ENCODE measurements at places on chromosomes 11 and 22.

- DNase-seq: no peak
Observed at GRCh38 chr11:76307396-76307795, 73.5 kb downstream of the THAP12 start.

DNA sequence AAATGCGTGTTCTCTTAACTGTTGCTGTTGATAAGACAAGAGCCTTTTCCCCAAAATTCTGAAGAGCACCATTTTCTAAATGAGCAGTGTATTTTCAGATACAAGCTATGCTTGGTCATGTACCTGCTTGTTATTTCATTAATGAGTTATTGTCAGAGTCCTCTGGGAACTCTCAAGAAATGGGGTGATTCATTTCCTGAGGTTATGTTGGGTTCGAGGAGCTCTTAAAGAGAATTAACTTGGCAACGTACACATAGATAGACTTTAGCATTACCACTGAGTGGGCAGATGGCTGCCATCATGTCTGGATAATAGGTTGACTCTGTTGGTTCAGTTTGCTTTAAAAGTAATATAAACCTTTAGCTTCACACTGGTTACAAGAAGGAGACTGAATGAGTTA, 87.9 kb upstream of the SORL1-AS1 start:
- no peak for DNase-seq

GRCh38 chr11:69903211-69903610, 84.0 kb upstream of the FGF3 start:
- DNase-seq: no peak

DNA sequence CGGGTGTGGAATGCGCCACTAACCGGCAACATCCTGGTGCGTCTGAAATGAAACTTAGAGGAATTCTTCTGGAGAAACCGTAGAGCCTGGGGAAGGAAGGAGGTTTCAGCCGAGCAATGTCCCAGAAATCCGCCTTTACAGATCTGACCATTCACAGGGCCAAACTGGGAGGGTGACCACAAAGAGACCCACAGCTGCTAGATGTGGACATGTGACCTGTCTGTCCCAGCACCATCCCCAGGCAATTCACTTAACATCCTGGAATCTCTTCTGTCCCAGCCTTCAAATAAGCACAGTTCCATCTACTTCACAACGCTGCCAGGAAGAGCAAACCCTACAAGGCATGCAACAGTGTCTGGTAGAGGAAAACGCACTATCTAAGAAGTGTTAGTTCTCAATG, 9.8 kb downstream of the MCAT start:
- DNase-seq: no peak

DNA sequence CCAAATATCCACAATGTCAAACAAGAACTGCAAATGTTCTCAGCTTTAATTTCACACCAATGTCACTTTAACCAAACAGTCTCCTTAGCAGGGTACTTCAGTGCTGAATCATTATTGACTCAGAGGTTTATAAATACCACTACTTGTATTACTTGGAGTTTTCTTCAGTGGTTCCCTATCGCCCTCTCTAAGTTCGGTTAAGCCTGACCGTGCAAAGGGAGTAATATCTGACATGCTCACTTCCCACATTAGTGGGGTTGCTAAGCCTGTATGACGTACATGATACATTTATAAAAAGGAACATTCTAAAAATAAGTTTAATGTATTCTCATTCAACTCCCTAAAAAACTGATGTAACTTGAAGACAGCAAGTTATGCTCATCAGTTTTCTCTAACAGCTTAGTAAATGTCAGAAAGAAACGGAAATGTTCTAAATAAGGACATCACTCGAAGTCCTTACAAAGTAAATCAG, 93.1 kb upstream of the ZC3H12C start:
- no peak for DNase-seq

DNA sequence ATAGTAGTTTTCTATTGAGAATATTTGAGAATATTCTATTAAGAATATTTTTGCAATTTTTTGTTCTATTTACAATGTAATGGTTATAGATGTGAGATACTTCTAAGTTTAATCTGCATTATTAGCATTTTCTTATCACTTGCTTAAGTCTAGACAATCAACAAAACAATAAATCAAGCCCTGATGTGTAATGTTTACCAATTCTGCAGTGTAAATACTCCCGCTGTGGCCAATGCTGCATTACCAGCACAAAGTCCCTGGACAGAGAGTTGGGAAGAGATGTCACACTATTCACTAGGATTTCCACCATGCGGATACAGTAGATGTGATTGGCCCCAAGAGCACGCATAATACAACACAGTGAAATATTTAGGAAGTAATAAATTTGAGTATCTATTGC, 47.6 kb upstream of the GCAT start:
- no peak for DNase-seq

- no peak for DNase-seq
Observed at GRCh38 chr11:81987829-81988472, 745.7 kb downstream of the FAM181B start.

- no peak for DNase-seq
Observed at GRCh38 chr11:26753723-26754504, 32.1 kb upstream of the SLC5A12 start.

DNA sequence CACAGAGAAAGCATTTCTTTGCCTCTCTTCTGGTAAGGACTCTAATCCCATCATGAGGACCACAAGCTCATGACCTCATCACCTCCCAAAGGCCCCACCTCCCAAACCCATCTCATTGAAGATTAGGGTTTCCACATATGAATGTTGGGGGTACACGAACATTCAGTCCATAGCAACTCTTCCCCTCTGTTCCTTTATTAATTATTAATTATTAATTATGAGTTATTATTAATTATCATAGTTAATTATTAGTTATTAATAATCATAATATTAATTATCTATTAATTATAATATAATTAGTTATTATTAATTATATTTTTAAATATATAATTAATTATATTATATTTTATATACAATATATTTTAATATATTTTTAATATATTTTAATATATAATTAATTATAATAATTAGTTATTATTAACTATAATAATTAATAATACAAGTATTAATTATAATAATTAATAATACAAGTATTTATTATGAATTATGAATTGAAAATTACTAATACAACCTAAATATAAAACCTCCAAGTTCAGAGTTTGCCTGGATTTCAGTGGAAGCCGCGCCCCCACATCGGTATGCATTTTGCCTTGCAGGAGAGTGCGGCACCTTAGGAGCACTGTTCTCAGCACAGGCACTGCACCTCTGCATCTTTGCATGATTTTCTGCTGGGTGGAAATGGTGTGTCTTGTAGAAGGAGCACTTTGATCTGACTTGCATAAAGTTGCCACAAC, 128.0 kb upstream of the FGF3 start:
- DNase-seq: no peak

GRCh38 chr11:134686460-134687061, 274.5 kb upstream of the B3GAT1 start:
- no peak for DNase-seq

GRCh38 chr22:38886333-38886732, 14.3 kb upstream of the CBX6 start:
- DNase-seq: no peak

DNA sequence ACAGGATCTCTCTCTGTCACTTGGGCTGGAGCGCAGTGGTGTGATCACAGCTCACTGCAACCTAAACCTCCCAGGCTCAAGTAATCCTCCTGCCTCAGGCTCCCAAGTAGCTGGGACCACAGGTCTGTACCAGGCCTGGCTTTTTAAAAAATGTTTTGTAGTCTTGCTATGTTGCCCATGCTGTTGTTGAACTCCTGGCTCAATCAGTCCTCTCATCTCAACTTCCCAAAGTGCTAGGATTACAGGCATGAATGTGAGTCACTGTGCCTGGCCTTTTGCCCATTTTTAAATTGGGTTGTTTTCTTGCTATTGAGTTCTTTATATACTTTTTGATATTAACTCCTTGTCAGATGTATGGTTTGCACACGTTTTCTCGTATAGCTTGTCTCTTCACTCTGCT, 33.0 kb upstream of the PITPNB start:
- no peak for DNase-seq

- DNase-seq: no peak
Observed at GRCh38 chr11:117607449-117607848, 189.6 kb downstream of the DSCAML1 start.

DNA sequence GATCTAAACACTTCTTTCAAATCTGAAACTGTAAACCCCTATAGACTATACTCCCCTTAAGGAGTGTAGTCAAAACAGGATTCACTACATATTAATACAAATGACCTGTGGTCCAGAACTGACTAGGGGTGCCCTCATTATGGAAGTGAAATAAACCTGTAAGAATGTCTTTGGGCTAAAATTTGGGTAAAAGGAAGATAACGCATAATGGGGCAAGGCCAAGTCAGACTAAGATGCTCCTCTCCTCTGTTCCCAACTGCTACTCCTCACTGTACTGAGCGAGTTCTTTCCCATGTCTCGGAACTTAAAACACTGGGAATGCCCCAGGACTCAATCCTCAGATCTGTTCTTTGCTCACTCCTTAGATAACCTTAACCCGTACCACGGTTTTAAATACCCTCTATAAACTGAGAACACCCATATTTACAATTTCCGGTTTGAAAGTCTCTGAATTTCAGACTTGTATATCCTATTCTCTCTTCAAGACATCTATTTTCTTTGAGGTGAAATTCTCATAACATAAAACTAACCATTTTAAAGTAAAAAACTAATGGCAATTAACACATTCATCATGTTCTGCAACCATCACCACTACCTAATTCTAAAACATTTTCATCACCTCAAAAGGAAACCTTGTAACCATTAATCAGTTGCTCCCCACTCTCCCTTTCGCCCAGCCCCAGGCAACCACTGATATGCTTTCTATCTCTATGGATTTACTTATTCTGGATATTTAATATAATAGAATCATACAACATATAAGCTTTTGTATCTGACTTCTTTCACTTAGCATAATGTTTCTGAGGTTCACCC, 4.0 kb downstream of the THAP12 start:
- no peak for DNase-seq

GRCh38 chr11:123434262-123434661, 4.2 kb downstream of the GRAMD1B start:
- DNase-seq: no peak

GRCh38 chr11:74630043-74630442, 37.7 kb downstream of the POLD3 start:
- no peak for DNase-seq

- no peak for DNase-seq
Observed at GRCh38 chr11:875769-876301, 33.2 kb downstream of the TSPAN4 start.

GRCh38 chr11:133040289-133040900, 491.9 kb downstream of the OPCML start:
- DNase-seq: no peak

DNA sequence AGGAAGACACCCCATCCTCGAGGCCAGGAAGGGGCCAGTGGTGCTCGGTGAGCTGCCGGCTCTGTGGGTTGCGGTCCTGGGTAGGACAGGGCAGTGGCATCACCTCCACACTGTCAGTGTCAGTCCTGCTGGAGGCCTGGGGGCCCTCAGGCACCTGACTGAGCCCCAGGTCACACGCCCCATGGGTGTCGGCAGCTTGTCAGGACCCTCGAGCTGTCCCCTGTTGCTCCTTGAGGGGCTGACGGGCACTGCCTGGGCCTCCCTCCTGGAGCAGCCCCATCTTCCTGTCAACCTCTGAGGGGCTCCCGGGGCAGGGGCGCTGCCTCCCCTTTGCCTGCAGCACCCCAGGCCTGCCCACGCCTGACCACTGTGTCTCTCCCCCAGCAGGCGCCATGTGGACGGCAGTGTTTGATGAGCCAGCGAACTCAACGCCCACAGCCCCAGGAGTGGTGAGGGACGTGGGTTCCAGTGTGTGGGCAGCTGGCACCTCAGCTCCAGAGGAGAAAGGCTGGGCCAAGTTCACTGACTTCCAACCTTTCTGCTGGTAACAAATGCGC, 35.4 kb downstream of the SBF1 start:
- DNase-seq: no peak

GRCh38 chr11:115959081-115959486, 454.9 kb upstream of the CADM1 start:
- DNase-seq: no peak

DNA sequence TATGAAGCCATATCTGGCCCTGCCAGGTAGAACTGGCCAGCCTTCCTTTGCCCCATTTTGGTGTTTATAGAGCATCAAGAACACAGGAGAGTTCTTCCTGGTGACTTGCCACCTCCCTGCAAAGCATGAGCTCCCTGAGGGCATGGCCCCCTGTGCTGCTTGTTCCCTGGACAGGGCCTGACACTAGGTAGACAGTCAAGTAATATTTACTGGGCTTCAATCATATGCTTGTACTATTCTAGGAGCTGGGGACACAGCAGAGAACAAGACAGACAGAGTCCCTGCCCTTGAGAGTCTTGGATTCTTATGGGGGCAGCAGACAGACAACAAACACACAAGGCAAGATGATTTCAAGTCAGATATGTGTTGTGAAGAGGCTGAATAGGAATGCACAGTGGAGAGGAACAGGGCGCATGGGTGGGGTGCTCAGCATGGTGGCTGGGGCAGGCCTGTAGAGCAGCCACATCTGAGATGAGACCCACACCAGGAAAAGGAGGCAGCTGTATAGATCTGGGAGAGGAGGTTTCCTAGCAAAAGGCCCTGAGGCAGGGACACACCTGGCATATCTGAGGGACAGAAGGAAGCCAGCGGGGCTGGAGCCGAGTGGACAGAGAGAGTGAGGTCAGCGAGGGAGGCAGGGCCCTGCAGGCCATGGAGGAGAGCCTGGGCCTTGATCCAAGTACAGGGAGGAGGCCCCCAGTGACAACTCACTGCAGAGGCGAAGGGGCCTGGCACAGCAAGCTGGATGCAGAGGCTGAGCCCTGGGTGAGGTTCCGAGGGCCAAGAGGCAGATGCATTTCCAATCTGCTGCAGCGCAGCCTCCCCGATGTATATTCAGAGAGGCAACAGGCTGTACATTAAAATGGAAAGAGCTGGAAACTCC, 10.2 kb upstream of the CBX6 start:
- DNase-seq: no peak

GRCh38 chr11:112624431-112624830, 336.8 kb upstream of the NCAM1 start:
- no peak for DNase-seq

DNA sequence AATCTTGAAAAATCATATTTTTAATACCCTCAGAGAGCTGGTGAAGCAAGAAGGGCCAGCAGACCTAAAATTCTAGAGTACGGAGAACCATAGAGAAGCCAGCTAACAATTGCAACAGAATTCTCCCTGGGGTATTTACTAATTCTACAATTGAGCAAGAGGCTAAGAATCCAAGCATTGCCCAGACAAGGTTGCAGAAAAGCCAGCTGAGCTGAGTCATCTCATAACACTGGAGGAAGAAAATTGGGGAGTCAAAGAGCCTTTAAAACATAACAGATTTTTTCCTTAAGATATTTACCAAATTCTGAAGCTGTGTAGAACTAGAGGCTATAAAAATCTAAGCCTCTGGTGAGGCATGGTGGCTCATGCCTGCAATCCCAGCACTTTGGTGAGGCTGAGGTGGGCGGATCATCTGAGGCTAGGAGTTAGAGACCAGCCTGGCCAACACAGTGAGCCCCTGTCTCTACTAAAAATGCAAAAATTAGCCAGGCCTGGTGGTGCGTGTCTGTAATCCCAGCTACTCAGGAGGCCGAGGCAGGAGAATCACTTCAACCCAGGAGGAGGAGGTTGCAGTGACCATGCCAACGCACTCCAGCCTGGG, 13.6 kb upstream of the TMEM216 start:
- no peak for DNase-seq
